ENCODE measurements at places on chromosomes 7 and 10. TPM values are rescaled to one million over a fixed set of nuclear protein-coding genes. Genes with fewer than 3 reads are reported as not detected.

The FBXO24 gene
- total RNA-seq: 0.10 TPM

The FAM53B gene
- total RNA-seq: 10.0 TPM

The NAMPT gene
- 36.2 TPM for total RNA-seq

The VAX1 gene
- total RNA-seq: not detected

DNA sequence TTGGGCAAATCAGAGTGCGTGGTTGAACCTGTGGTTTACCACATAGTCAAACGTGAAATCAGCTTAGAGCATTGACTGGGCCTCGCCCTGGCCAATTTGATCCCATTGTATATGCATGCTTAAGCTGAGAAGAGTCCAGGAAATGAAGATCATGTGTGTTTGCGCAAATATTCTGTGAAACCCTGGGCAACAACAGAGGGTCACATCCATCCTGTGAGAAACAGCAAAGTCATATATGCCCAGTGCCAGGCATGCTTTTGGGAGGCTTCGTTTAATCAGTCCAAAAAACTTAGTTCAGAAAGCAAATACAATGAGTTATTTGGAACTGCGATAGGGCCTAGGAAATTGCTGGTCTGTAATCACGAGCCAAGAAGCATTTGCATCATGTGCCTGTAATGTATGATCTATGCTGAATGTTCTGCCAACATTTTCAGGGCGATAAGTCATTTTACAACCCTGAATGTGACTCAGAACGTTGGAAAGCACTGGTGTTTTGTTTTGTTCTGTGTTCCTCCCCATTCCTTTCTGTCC is 412.1 kb upstream of the CELF2 start:
- peak; percentile 49 for DNase-seq
- no peaks in the 10 kb centered on the region for H3K36me3 ChIP-seq
- no peak overlapping the region for H3K4me3 ChIP-seq

DNA sequence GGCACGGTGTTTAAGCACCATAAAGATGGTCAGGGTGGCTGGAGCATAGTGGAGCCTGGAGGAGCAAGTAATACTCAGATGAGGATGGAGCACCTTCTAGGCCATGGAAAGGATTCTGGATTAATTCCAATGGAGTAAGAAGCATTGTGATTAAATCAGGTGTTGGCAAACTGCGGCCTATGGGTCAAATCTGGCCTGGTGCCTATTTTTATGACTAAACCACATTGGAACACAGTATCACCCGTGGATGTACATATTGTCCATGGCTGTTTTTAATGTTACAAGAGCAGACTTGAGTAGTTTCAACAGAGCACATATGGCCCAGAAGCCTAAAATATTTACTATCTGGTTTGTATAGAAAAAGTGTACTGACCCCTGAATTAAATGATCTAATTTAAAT is 49.9 kb upstream of the TMEM248 start:
- H3K27me3 ChIP-seq: no peaks in the 10 kb centered on the region
- peaks cover 3% of the 10 kb centered on the region for H3K36me3 ChIP-seq
- no peak overlapping the region for H3K4me3 ChIP-seq
- H3K27ac ChIP-seq: no peak overlapping the region
- no peak for DNase-seq

DNA sequence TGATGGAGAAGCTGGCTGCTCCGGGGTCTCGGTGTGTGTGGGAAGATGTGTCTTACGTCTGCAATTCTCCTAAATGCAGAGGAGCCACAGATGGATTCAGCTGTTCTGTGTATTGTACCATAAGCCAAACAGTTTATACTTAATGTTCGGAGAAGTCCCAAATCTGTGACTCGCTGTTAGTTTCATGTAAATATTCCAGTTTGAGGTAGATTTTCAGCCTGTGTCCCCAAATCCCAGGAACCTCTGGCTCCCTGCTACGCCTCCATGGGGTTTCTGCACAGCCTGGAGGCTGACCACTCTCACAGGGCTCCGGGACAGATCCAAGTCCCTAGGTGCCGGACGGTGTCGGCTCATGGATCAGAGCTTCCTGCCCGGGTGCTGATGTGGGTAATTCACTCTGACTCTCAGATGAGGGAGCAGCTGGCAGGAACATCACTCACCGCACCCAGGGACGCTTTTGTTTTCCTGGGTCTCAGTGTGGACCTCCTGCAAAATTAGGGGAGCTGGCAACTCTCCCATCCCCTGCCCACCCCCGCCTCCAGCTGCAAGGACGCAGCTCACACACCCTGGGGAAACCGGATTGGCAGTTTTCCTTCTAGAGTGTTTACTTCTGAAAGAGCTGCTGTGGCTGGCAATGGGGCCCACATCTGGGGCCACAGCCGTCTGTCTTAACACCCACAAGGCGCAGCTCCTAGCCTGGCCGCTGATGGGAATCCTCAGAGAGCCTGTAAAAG is 421.1 kb upstream of the FOXK1 start:
- H3K4me1 ChIP-seq: no peaks in the 10 kb centered on the region
- no peaks in the 10 kb centered on the region for H3K27me3 ChIP-seq
- H3K27ac ChIP-seq: no peak overlapping the region
- H3K36me3 ChIP-seq: no peaks in the 10 kb centered on the region
- H3K4me3 ChIP-seq: no peak overlapping the region
- DNase-seq: peak; percentile 18
